NT2/D1 (cell line): ENCODE measurements at places on chromosomes 6 and 20.

- DNase-seq, result no peak
These were observed 25.8 kb downstream of the TBPL1 start for GRCh38 chr6:133978896-133979240.

DNA sequence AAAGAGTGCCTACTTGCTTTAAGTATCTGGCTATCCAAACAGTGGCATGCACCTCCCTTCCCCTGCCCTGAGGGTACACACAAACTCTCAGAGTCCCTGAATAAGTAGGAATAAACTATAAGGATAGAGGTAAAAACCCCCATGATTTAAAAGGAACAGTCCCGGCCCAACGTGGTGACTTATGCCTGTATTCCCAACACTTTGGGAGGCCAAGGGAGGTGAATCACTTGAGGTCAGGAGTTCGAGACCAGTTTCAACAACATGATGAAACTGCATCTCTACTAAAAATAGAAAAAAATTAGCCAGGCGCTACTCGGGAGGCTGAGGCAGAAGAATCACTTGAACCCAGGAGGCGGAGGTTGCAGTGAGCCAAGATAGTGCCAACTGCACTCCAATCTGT, 22.2 kb downstream of the SAMHD1 start:
- no peak for DNase-seq

DNA sequence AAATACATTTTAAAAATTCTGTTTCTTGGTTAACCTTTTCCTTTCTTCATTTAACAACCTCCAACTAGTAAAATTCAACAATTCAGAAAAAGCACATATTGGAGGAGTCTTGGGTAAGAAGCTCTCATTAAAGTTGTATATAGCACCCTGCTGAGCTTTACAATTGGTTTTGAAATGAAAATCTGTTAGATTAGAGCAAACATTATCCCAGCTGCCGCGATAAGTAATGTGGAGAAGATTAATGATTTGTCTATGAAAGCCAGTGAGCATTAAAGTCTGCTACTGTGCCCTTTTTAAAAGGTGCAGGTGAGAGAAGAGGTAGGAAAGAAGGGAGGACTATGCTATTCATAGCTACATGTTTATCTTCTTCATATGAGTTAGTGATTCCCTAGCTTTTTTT, 201.5 kb downstream of the ZFAND3 start:
- no peak for DNase-seq

GRCh38 chr6:85867595-85867994, 224.9 kb upstream of the SYNCRIP start:
- DNase-seq, result no peak

DNA sequence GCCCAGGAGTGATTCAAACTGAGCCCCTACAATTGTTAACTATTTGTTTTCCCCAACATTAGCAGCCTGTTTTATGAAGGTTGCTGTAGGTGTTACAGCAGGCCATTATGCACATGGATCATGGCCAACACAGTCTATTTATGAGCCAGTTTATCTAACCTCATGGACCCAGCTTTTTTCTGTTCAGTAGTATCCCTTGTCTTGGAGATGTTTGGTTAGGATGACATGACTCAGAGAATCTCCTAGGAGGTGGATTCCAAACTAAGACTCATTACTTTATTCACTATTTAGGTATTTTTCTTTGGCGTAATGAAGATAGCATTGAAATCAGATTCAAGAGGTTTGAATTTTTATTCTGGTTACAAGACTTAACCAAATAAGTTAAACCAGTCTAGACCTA, 62.8 kb upstream of the TFB1M start:
- DNase-seq, result no peak
